T-helper 1 cell treated with Interleukin-12 subunit alpha and Interleukin-12 subunit beta and Interleukin-4 antibody, amounts not matched to agents 30 ng/mL and 1 ng/mL, for 36 hours (primary cell): ENCODE measurements at places on chromosomes 1 and 21. TPM values are rescaled to one million over a fixed set of nuclear protein-coding genes. Genes with fewer than 3 reads are reported as not detected.

Gene CNR2
- total RNA-seq = 0.05 and 0.07 TPM in 2 replicates

Gene ACAP3
- total RNA-seq = 60.9 and 62.5 TPM in 2 replicates

Gene PLXNA2
- 0.44 and 0.98 TPM in 2 replicates for total RNA-seq

Gene ASCL5
- total RNA-seq = not detected in 2 replicates

Gene LCE2A
- not detected in 2 replicates for total RNA-seq

Gene RSBN1
- total RNA-seq = 23.6 and 25.8 TPM in 2 replicates

Gene NUF2
- 39.2 and 39.5 TPM in 2 replicates for total RNA-seq
